EL (cell line): ENCODE measurements at places on chromosomes 1 and 21.

- no peak for DNase-seq
Observed at GRCh38 chr1:4425892-4426291, 228.5 kb upstream of the AJAP1 start.

- no peak for DNase-seq
Observed at GRCh38 chr21:39555911-39556590, 56.7 kb upstream of the B3GALT5 start.

DNA sequence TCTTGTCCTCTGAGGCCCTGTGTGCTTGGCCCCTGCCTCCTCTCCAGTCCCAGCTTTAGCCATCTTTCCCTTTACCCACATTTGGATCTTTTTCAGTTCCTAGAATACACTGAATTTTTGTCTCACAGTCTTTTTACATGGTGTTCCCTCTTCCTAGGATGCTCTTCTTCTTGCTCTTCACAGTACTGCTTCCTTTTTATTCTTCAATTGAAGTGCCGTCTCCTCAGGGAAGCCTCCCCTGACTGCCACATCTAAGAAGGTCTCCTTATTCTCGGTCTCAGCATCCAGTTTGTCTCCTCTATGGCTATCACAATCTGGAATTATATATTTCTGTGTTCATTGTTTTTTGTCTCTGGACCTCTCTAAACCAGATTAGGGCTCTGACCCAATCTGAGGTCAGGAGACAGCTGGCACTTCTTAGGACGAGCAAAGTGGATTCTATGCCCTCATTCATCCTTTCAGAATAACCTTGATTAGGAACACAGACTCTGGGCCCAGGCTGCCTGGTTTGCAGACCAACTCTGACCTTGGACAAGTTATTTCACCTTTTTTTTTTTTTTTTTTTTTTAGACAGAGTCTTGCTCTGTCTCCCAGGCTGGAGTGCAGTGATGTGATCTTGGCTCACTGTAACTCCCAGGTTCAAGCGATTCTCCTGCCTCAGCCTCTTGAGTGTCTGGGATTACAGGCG, 3.2 kb upstream of the FGR start:
- DNase-seq: no peak

DNA sequence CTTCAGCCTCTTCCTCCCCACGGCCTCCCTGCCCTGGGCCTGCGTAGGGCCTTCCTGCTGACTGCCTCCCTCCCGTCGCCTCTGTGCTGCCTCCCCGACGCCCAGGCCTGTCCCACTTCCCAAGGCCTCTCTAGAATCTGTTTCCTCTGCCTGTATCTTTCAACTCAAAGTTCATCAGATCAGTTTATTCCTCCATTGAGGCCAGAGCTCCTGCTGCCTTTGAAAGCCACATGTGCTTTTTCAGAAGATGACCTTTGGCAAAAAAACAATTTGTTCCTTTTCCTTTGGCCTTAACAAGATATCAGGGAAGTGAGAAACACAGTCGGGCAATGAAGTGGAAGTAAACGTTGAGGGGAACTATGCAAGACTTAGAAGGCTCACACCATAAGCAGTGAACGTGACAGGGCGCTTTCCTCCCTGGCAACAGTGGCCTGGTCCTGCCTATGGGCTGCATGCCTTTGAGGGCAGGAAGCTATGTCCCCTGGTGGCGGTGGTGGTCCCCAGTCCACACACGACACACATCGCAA, 85.9 kb downstream of the PSMG1 start:
- DNase-seq: no peak

- DNase-seq: no peak
Observed at GRCh38 chr1:189936861-189937260, 540.8 kb downstream of the BRINP3 start.

DNA sequence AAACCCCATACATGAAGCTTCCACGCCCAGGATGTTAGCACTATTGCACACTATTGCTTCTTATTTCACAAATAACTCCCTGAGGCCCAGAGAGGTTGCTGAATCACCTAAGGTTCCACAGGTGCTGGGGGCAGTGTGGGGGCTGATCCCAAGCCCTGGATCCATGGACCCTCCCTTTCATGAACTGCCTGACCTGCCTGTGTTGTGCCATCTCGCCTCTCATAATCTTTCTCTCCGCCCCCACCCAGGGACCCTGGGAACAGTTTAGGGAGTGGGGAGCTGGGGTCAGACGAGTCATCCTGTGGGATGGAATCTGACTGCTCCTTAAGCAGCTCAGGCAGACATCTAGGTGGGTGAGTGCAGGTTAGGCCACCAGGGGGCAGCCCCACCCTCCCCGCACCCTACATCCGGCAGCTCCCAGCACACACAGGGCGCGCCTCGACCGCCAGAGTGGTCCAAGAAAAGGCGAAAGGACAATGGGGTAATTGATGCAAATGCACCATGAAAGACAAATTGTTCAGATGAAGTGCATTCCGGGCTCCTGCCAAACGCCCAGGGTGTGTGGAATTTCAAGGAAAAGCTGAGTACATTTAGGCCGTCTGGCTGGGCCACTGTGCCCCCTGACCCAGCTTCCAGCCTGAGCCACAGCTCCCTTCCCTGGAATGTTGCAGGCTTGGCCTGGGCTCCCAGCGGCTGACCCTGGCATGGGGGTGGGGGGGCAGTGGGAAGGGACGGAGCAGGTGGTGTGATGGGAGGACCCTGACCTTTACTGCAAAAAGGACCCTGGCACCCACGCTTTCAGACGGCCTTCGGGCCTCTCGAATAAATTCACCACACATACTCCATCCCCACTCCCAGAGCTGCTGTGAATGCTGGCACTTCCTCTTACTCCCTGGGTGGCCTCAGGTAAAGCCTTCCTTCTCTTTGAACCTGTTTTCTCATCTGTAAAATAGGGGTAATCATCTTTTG, 20.8 kb downstream of the PHLDA3 start:
- DNase-seq: peak; percentile 64
